ENCODE measurements at places on chromosomes 4 and X.

- no peak for DNase-seq
These were observed 79.3 kb upstream of the MTNR1A start for GRCh38 chr4:186634591-186635128.

GRCh38 chr4:185902654-185903053, 90.7 kb upstream of the SORBS2 start:
- no peak for DNase-seq

GRCh38 chrX:14386981-14387380, 142.4 kb upstream of the GLRA2 start:
- DNase-seq, result no peak

- no peak for DNase-seq
These were observed 19.6 kb downstream of the MPP1 start for GRCh38 chrX:154785716-154786115.

DNA sequence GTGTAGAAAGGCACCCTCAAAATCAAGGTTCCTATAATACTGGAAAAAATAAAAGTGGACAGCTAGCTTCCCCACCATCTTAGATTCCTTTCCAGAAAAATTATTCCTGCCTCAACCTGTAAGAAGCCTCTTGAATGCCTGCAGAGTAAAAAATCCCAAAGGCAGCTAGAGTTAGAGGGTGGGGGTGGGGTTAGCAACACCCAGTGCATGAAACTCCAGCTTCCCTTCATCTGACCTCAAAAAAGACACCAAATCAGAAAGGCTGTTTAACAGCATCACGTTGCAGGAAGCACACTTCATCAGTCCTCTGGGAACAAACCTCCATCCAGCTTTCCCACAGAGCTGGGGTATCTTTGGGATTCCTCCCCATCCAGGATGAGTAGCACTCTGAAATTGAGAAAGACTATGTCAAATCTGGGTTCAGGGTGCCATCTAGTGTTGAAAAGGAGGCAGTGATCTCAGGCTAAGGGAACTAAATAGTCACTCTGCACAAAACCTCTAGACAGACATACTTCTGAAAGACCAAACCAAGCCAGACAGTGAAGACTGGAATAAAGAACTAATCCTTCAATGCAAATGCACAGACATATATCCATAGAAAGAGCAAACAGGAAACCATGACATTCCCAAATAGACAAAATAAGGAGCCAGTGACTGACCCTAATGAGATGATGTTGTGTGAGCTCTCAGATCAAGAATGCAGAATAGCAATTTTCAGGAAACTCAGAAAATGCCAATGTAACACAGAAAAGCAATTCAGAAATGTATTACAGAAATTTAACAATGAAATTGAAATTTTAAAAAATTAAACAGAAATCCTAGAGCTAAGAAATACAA, 97.9 kb downstream of the ARHGEF9 start:
- DNase-seq, result peak; percentile 20

DNA sequence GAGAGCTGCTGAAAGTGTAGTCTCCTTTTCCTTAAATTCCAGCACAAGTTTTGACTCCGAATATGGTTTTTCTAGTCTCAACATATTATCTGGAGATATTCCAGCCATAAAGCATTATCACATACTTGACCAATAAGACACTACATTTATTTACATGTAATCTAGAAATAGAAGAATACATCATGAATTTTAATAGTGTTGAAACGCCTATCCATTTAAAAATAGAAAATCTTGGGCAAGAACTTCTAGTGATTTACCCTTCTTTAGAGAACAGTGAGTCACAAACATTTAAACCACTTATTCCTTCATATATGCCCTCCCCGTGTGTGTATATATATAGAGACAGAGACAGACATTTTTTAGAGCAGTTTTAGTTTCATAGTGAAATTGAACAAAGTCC, 161.5 kb downstream of the SOWAHB start:
- DNase-seq, result no peak

DNA sequence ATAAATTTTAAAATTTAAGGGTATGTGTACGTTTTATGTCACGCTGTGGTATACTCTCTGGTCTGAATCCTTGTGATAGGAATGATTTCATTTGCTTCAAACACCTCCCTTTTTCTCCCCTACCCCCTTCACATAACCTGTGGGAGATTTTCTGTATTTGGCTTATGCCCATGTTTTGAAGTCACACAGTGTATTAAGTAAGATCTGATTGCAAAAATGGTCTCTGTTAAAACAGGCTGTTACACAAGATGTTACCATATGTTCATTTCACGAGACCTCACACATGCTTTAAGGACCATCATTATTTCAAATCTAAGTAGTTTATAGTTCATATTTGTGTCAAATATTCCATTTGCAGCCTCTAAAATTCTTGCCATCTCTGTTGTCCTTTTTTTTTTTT, 63.5 kb downstream of the TMEM131L start:
- DNase-seq, result no peak

DNA sequence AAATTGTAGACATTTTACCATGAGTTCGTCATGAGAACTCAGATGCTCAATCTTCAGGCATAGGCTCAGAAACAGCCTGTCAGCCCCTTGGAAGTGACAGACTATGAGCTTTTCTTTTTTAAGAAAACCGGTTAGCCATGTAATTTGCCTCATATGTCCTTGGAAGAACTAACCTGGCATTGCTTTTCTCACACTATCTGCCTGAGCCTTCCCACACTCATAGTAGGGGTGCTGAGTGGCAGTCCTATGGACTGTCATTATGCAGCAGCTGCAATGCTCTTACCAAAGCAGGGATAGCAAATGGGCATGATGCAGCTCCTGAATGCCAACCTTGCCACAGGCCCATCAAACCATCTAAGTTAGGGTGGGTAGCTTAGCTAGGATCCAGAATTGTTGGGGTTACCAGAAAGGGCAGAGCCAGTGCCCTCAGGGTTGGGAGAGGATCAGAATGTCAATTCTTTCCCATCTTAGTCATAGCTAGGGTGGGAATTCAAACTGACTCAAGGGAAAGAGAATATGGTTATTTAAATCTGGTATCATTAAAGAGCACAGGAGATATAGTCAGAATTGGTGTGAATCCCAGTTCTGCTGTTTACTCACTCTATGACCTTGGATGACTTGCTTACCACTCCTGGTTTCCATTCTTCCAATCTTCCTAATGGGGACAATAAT, 230.6 kb upstream of the CPEB2 start:
- no peak for DNase-seq

DNA sequence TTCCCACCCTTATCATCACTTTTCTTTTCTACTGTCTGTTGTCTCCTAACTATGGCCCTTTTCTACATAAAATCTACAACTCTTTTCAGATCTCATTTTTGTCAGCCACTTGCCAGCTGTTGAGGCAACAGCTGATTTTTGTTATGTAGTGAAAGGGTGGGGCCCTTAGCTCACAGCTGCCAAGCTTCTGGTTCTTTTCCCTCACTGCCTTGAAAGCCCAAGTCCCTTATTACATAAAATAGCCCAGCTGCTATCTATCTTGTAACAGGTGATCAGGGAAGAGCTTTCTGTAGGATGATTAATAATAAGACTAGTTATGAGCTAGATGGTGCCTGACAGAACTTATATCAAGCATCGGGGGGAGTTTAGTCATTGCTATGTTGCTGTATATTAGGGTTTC, 45.9 kb downstream of the ADGRL3 start:
- no peak for DNase-seq

- DNase-seq, result no peak
These were observed 402.7 kb upstream of the INTU start for GRCh38 chr4:127229855-127230608.

DNA sequence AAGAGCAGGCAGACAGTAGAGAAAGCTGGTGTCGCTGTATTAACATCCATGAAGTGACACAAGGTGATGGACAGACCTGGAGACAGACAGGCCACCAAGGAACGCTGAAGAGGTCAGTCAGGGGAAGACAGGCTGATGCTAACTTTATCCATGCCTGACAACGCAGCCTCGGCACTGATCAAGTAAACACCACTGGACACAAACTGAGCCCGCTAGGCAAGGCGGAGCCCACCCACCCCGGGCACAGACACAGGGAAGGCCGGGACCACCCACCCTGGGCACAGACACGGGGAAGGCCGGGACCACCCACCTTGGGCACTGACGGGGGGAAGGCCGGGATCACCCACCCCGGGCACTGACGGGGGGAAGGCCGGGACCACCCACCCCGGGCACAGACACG, 18.8 kb downstream of the PPP2R3B start:
- no peak for DNase-seq

GRCh38 chr4:145170223-145170622, 10.2 kb downstream of the OTUD4 start:
- no peak for DNase-seq

- DNase-seq, result no peak
These were observed 365.6 kb upstream of the PCDH7 start for GRCh38 chr4:30354605-30355004.

- DNase-seq, result peak; percentile 64
These were observed 3.2 kb upstream of the CLOCK start for GRCh38 chr4:55549888-55550287.

- no peak for DNase-seq
These were observed 640 bp downstream of the PHF8 start for GRCh38 chrX:54043541-54044125.

- no peak for DNase-seq
These were observed 313.0 kb downstream of the ARHGAP10 start for GRCh38 chr4:148044912-148045352.

DNA sequence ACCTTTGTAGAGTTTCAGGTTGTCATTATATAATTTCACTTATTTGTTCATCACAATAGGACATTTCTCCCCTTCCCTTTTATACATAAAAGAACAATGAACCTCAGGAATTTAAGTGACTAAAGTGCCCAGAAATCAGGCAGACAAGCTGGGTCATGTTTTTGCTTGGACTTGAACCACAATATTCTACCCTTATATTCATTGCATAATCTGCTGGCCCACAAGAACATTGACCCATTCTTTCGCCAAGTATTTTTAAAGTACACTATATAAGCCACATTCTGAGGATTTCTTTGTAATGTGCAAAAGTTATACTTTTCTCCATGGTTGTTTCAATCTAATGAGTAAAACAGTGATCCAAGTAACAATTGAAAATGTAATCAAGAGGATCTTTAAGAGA, 637.5 kb upstream of the SLIT2 start:
- no peak for DNase-seq

- no peak for DNase-seq
These were observed 15.5 kb downstream of the PRRG1 start for GRCh38 chrX:37364666-37365065.

GRCh38 chr4:13642170-13642950, 14.8 kb upstream of the BOD1L1 start:
- no peak for DNase-seq

- DNase-seq, result no peak
These were observed 25.7 kb upstream of the SLC16A2 start for GRCh38 chrX:74395556-74395955.

GRCh38 chr4:40434126-40434687, 99.1 kb downstream of the CHRNA9 start:
- DNase-seq, result no peak

DNA sequence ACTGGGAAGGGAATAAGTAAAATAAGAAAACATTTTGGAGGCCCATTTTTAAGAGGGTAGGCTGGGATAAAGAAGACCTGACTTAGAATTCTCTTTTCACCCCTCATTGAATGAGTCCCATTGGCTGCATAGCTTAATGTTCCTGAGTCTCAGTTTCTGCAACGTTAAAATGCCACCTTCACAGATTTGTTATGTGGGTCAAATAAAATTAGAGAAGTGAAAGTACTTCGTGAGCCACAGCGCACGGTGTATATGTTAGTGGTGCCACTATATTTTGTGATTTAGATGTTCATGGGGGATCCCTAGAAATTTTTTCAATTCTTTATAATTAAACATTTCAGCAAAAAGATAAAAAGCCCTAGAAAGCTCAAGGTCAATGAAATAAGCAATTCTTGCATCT, 109.2 kb upstream of the HS3ST1 start:
- DNase-seq, result no peak

GRCh38 chr4:75634951-75635350, 4.6 kb upstream of the CDKL2 start:
- no peak for DNase-seq

GRCh38 chrX:1558761-1559468, 21.9 kb upstream of the P2RY8 start:
- DNase-seq, result no peak

- DNase-seq, result peak; percentile 1
These were observed 147.5 kb downstream of the DLG3 start for GRCh38 chrX:70592091-70592490.

DNA sequence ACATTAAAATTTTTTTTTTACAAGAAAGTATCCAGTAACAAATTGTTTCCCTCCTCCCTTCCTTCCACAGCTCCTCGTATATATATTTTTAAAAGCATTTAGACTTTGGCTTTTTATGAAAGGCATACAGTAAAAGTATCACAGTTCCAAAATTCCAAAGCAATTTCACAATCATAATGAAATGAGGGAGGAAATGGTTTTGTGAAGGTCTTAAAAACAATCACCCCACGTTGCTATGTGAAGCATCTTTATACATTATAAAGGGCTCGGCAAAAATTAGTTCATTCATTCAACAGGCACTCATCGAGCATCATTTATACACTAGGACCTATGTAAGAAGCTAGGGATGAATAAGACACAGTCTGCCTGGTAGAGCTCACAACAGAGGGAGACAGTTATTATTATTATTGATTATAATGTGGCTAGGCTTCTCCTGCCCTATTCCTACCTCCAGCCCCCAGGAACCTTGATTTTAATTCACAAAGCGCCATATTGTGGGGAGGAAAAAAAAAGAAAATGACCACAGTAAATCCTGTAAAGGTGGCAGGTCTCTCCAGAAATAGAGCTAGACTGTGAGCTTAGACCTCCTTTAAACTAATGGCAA, 239.9 kb downstream of the MAML3 start:
- no peak for DNase-seq

GRCh38 chrX:10944136-10944885, 166.8 kb upstream of the HCCS start:
- DNase-seq, result no peak

DNA sequence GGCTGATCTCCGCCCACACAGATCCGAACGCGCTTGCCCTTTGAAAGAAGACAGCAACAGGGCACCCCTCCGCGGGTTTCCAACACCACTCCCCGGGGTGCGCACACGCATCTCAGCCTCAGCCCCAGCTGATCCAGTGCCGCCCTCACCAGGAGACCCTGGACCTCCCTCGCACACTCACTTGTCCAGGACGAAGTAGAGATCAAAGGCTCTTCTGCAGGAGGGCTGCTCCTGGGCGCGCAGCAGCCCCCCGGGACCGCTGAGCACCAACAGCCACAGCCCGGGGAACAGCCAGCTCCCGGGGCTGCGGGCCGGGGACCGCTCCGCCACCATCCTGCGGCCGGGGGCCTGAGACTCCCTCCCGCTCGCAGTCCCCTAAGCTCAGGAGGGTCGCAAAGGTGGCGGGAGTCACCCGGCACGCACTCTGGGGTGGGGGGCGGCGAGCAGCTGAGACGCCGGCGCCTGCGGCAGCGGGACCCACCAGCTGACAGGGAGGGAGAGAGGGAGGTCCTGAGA, 743 bp downstream of the ANTXR2 start:
- DNase-seq, result no peak

- no peak for DNase-seq
These were observed 76.7 kb upstream of the HS3ST1 start for GRCh38 chr4:11505221-11505971.

Data from HS-27A (cell line).